Hepatocyte (in vitro differentiated cells): ENCODE measurements at places on chromosomes 1 and 21. TPM values are rescaled to one million over a fixed set of nuclear protein-coding genes. Genes with fewer than 3 reads are reported as not detected.

GRCh38 chr1:201933840-201934430 is 12.4 kb downstream of the LMOD1 start:
- DNase-seq = no peak

DNA sequence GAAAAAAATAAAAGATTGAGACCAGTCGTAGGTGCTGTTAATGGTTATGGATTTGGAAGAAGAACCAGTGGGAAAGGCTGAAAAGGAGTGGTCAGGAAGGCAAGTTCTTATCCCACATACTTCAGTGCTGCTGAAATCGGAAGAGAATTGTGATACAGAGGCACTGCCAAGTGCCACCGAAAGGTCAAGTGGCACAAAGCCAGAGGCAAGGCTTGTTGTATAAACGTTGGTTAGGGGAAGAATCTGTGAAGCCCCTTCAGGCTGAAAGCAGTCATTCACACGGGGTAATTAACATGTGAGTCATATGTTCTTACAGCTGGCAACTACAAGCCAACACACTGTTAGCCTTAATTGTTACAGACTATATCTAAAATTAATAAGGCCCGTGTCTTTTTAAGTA is 48.8 kb downstream of the ZBTB40 start:
- DNase-seq = peak; percentile 13

DNA sequence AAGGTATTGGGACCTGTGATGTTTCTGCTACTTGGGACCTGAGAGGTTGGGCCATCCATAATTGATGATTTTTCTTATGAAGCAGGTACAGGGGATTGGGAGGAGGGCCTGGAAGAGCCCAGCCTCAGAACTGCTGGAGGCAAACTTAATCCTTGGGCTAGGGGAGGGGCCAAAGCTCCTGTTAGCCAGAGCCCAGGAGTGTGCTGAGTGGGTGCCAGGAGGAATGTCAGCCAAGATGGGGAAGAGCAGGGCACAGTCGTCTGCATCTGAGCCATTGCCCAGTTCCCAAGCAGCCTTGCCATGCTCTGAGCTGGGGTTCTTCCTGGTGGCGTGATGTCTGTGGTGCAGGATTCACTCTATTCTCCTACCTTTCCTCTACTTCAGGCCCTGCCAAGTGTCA is 5.8 kb downstream of the MAPKAPK2 start:
- no peak for DNase-seq

Gene NPHS2
- polyA plus RNA-seq = not detected in 2 replicates

Gene ARHGEF11
- 25.0 and 31.1 TPM in 2 replicates for polyA plus RNA-seq

Gene CLCA1
- polyA plus RNA-seq = 2.0 and 3.5 TPM in 2 replicates

- DNase-seq = peak; percentile 35
Measured at GRCh38 chr1:115300087-115300876, 37.8 kb downstream of the NGF start.

GRCh38 chr1:52937433-52938182 is 10.5 kb downstream of the SCP2 start:
- DNase-seq = no peak

DNA sequence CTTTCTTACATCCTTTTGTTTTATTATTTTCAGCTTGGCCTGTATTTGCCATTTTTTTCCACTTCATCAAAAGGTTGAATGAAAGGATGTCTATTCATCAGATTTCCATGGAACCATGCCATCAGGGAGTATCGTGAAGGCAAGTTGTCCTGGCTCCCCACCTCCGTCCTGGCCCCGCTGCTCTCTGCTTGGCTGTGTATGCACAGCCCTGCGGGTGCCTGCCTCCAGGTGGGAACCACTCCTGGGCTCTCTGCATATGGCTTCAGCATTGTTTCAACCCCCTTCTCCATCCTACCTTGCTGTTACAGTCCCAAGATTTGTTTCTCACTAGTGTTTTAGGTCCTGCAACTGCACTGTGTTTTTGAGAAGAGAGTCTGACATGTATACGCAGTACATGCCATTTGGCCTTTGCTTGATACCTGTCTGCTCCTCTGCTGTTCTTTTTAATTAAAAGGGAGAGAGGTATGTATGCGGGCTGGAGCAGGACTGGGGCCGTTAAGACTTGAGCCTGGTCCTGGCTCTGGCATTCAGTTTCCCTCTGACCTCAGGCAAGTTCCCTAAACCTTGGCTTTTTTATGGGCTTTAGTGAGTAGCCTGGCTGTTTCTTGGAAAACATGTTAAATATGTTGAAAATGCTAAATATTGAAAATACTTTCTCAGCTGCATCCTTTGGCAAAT is 69.9 kb upstream of the GCLM start:
- no peak for DNase-seq

GRCh38 chr1:206895325-206895724 is 1.9 kb upstream of the IL24 start:
- no peak for DNase-seq

Gene ORC1
- polyA plus RNA-seq = 1.3 and 1.8 TPM in 2 replicates

DNA sequence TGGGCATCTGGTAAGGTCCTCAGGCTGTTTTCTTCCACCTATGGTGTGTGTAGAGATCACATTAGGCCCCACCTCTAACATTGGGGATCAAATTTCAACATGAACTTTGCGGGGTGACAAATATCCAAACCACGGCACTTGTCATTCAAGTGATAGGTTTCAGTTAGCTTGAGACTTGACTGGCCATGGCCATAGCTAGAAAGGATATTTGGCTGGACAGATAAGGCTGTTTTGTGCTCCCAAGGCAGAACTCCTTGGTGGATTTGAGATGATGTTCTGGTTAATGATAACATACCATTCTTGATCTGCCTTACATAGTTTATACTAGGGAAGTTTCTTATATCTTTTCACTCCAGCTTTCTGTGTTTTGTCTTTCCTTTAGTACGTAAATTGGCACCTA is 48.5 kb downstream of the CELF3 start:
- DNase-seq = no peak

DNA sequence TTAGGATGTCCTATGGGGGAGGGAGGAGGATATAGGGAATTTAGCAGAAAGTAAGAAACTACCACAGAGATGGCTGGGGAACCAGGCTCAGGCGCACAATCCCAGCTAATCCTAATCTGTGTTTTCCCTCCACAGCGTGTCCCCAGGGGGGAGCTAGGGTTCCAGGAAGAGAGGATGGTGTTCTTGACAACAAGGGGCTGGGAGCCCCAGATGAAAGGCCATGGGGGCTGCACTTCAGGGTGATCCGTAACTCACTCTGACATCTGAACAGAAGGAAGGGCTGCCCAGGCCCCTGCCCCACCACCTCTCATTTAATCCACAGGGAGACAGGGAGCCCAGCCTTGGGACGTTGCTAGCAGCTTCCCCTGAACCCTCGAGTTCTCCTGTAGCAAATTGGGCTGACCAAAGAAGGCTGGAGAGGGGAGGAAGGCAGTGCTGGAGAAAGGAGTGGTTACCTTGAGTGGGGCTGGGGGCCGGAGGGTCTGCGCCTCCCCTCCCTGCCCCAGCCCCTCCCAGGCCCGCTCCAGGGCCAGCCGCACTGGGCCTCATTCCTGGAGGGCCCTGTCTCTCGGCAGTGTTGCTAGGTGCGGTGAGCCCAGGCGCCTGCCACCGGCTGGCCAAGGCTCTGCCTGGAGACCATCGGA is 131.7 kb downstream of the TMEM53 start:
- no peak for DNase-seq

DNA sequence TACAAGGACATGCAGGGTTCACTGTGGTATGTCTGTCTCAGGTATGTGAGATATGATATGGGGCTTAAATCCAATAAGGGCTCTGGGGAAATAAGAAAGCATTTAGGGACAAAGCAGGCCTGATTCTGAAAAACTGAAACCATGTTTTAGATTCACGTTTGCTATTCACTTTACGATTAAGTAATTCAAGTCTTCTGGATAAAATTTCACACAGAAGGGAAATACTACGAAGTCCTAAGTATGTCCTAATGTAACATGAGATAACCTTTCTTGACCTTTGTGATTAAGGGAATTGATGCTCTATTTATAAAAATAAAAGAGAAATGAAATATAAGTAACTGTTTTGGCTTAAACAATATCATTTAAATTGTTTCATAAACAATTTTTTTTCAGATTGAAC is 55.4 kb downstream of the HNRNPR start:
- DNase-seq = no peak

GRCh38 chr21:32572574-32573420 is 12.5 kb downstream of the TCP10L start:
- DNase-seq = no peak

- DNase-seq = no peak
Measured at GRCh38 chr1:189782295-189782694, 695.4 kb downstream of the BRINP3 start.

Gene LCE1C
- not detected in 2 replicates for polyA plus RNA-seq

GRCh38 chr1:61215119-61215518 is 132.8 kb downstream of the NFIA start:
- no peak for DNase-seq

- no peak for DNase-seq
Measured at GRCh38 chr1:219264561-219264960, 90.9 kb downstream of the LYPLAL1 start.

DNA sequence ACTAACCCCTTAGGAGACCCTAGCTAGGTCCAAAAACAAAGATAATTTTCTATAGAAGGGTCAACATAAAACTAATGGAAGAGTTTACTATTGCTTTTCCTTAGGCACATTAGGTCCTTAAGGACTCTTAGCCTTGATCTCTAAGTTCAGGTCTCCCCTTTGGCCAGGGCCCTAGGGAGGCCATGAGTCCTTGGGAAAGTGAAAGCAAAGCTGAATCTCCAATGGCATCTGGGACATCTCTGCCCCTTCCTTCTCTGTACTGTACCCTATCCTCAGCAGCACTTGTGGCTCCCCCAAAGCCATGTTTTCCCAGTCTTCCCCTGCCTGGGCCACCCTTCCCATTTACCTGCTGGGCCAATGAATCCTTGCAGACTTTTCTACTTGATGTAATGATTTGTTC is 14.3 kb downstream of the IER5 start:
- DNase-seq = no peak

GRCh38 chr1:221937155-221937953 is 195.5 kb upstream of the DUSP10 start:
- DNase-seq = no peak

Gene LDLRAD1
- polyA plus RNA-seq = 0.13 and 0.82 TPM in 2 replicates

Gene UBE2U
- 0.21 TPM in 1 of 2 replicates, not detected in the other for polyA plus RNA-seq

DNA sequence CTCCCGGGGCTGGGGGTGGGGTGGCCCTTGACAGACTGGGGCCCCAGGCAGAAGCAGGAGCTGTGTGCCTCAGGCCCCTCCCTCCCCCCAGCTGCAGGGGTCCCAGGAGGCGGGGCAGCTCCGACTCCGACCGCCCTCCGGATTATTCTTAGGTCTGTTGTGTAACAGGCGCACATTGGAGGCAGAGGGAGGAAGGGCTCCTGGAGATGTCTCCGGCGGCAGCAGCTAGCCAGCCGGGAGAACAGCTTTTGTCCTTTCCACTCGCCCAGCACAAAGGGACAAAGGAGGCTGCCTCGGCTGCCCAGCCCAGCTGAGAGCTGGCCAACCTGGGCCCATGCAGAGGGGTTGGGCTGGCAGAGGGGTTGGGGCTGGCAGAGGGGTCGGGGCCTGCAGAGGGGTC is 29.7 kb upstream of the PLCH2 start:
- no peak for DNase-seq

DNA sequence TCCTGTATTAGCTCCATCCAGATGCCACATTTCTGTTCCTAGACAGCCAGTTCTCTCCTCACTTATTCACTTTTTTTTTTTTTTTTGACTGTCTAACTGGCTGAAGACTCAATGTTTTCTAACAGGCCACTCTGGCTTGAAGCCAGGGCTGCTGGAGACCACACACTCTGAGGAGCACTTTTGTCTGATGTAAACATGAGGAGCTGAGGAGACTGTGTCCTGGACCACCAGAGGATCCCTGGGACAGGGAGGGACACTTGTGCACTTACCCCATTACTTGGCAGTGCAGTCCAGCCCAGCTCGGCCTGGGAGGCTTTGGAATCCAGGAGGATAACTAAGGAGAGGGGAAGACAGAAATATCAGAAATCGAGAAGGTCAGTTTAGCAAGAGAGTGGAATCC is 2.4 kb downstream of the EPHA10 start:
- no peak for DNase-seq

- DNase-seq = no peak
Measured at GRCh38 chr1:106515375-106515774, 541.1 kb upstream of the PRMT6 start.

Gene GRHL3
- polyA plus RNA-seq = 6.9 and 7.9 TPM in 2 replicates

Gene CIART
- 4.4 and 7.1 TPM in 2 replicates for polyA plus RNA-seq

DNA sequence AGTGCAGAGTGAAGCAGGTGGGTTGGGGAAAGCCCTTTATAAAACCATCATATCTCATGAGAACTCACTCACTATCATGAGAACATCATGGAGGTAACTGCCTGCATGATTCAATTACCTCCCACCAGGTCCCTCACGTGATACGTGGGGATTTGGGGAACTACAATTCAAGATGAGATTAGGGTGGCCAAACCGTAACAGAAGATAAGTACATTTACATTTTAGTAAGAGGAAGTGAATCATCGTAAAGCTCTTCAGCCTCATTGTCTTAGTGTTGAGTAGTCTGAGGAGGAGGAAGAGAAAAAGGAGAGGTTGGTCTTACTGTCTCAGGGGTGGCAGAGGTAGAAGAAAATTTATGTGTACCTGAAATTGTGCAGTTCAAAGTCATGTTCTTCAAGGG is 1053.4 kb upstream of the ADGRL4 start:
- no peak for DNase-seq

DNA sequence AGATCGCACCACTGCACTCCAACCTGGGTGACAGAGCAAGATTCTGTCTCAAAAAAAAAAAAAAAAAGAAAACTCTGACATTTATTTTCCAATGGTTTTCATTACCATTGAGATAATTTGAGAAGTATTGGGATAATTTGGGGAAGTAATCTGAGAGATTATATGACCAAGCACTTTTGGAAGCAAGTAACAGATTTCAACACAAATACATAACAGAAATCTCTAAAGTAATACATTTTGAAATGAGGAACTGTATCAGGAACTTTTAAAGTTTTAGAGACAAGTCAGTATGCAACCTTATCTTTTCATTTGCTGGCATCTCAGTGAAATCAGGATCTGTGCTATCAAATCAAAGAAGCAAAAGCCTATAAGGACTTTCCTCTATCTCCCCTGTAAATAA is 25.4 kb upstream of the SLC16A1 start:
- DNase-seq = no peak

DNA sequence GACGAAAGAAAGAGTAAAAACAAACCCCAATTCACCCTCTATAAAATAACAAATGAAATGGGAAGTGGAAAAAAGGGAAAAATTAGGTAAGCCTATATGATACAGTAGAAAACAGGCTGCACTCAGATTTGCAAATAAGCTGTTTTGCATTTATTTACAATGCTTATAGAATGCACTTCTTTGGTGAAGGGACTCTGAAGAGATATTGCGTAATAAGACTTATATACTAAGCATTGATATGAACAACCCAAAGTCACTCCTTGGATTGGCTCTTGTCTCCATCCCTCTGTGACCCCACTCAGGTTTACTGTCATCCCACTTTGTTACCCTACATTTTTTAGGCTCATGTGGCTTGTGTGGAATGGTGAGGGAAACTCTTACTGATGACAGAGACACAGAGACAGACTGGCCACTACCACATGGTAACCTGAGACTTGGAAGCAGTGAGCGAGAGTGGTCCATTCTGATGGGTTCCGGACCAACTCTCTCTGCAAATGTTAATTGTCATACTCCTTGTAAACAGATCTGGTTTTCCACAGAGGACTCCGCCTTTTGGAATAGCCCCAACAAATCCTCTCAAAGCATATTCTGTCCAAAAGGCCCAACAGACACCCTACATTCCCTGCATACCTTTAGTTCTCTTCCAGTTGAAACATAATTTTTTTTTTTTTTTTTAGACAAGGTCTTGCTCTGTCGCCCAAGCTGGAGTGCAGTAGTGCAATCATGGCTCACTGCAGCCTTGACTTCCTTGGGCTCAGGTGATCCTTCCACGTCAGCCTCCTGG is 11.0 kb downstream of the GSTM5 start:
- DNase-seq = no peak

GRCh38 chr1:65059930-65060538 is 88.0 kb upstream of the AK4 start:
- peak; percentile 34 for DNase-seq

Gene ESRRG
- 2.8 and 7.1 TPM in 2 replicates for polyA plus RNA-seq

Gene ATP1A4
- polyA plus RNA-seq = 0.45 and 2.2 TPM in 2 replicates
